Upper lobe of left lung (tissue), 6 donors: ENCODE measurements at places on chromosomes 11 and 22. TPM values are rescaled to one million over a fixed set of nuclear protein-coding genes. Genes with fewer than 3 reads are reported as not detected.

TPBGL gene
- total RNA-seq = 0.94 TPM

DYNC2H1 gene
- 37.7 TPM for total RNA-seq

GRCh38 chr22:20751185-20751851 is 22.6 kb upstream of the SERPIND1 start:
- H3K36me3 ChIP-seq = peaks cover 72% of the 10 kb centered on the region
- H3K4me1 ChIP-seq = peaks cover 36% of the 10 kb centered on the region
- H3K27me3 ChIP-seq = no peaks in the 10 kb centered on the region

- DNase-seq = no peak
- H3K27me3 ChIP-seq = no peaks in the 10 kb centered on the region
- H3K4me3 ChIP-seq = no peak overlapping the region
- H3K27ac ChIP-seq = no peak overlapping the region
- H3K36me3 ChIP-seq = no peaks in the 10 kb centered on the region
Observed at GRCh38 chr11:33635161-33635560, 65.5 kb downstream of the C11orf91 start.
